ENCODE measurements at places on chromosomes 4 and X.

DNA sequence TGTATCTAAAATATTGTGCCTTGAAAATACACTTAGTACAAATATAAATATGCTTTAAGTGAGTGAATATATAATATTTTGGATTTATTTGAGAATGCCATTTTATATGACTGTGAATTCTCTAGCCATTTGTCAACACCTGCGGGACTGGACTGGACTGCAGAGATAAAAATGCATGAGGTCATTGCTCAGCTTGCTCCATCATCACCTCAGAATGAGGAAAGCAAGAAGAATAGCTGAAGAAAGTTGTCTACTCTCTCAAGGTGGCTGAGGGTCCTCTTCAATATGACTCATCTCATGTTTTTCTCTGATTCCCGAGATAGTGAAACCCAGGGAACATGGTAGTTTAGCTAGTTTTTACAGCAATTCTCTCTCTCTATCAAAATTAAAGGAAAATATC, 732.5 kb upstream of the AGA start:
- DNase-seq = no peak

DNA sequence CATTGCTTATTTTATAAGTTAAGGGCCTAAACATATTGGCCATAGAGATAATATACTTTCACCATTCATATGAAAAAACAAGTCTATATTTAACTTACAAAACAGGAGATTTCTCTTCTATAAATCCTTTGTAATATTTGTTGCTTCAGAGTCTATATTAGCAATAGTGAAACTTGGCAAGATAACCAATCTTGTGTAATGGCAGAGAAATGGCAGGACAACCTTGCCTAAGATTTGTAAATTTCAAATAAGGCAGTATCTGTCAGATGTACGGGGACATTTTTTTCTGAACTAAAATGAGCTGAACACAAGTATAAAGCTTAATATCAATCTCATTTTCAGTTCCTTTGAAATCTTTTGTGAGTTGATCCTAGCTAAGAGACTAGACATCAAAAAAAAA, 17.8 kb upstream of the CPEB2 start:
- DNase-seq = no peak

- no peak for DNase-seq
Measured at GRCh38 chrX:115592997-115593734, 32.2 kb downstream of the PLS3 start.

GRCh38 chr4:16264798-16265197, 38.5 kb upstream of the TAPT1 start:
- DNase-seq = peak; percentile 44

DNA sequence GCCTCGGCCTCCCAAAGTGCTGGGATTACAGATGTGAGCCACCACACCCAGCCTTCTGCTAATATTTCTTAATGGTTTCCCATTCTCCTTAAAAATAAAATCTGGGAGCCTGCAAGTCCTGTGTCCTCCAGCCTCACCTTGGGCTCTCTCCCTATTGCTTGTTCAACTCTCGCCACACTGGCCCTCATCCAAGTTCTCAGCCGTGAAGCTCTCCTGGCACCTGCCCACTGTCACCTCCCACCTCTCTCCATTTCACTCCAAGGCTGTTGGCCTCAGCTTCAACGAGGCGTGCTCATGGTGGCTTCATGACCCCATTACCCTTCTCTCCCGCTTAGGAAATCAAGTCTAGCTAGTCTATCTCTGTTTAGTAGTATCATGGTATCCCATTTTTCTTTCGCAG, 9.5 kb upstream of the ETNPPL start:
- no peak for DNase-seq

- DNase-seq = no peak
Measured at GRCh38 chr4:147103403-147103946, 157.8 kb upstream of the TTC29 start.

- DNase-seq = no peak
Measured at GRCh38 chr4:162644346-162644745, 480.5 kb upstream of the FSTL5 start.

GRCh38 chrX:73922856-73923455, 360.0 kb downstream of the CHIC1 start:
- DNase-seq = no peak

DNA sequence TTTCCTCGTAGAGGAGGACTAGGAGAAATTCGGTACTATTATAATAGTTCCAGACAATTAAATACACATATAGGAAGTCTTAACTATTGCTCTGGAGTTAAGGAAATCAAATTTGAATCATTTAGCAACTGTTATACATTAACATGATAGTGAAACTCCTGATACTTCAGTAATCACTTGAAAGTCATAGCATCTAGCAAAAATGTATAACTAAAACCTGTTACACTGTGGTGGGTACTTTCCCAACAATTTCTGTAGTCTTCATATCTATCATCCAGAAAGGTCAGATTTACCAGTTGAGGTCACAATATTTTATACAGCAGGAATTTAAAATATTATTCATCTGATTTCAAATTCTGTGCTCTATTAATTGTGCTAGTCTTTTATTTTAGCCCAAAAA, 669.6 kb upstream of the PCDH10 start:
- DNase-seq = no peak
